ENCODE measurements at places on chromosomes 2 and 18.

- no peak for DNase-seq
Measured at GRCh38 chr2:169828141-169828811, 1.0 kb downstream of the UBR3 start.

GRCh38 chr2:217047209-217047608, 187.3 kb upstream of the TNP1 start:
- no peak for DNase-seq

DNA sequence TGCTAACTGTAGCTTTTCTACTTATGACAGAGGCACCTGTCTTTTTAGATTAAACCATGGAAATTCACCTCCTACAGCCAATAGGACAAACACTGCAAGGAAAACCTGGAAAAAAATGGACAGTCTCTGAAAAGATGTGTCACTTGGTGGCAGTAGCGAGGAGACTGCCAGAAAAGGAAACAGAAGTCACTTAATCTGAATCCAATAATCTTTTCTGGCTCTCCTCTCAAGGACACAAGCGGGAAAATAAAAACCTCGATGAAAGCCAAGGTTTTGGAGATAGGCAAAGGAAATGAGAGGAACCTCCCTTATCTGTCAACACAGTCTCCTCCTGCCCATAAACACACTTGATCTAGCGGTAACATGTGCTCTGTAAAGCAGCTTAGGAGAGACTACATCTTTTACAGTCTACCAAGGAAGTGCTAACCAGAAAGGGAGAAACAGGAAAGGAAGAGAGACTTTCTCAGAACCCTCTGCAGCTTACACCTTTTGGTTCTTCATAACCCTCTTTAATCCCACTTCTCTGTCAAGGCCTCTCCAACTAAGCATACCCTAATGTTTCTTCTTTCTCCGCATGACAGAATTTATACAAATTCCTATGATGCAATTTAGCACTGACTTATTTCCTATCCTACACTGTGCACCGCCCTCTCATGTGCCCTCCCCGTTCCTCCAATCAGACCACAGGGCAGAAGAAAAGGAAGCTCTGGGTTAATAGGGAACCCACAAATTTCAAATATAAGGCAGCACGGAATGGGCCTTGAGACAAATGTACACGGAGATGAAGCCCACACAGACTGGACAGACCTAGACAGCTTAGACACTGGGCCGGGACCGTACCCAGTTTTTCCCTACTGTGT, 52.8 kb downstream of the CLASP1 start:
- no peak for DNase-seq

GRCh38 chr2:27765621-27766286, 5.8 kb upstream of the MRPL33 start:
- no peak for DNase-seq

- no peak for DNase-seq
Measured at GRCh38 chr2:181334158-181334826, 122.9 kb upstream of the ITGA4 start.
